ENCODE measurements at places on chromosomes 2 and 18.

GRCh38 chr2:134206573-134206972 lies 47.3 kb upstream of the MGAT5 start:
- peak; percentile 14 for DNase-seq

DNA sequence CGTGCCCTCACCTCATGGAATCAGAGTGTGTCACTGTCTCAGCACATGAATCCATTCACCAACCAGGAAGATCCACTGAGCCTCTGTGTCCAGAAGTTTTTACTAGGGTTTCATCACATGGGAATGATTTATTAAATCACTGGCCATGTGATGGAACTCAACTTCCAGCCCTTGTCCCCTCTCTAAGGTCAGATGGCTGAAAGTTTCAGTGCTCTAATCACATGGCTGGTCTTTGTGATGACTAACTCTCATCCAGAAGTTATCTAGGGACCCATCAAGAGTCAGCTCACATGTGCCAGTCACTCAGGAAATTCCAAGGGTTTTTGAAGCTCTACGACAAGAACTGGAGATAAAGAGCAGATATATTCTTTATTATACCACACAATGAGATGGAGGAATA lies 140.5 kb upstream of the GYPC start:
- DNase-seq, result no peak

- DNase-seq, result no peak
Observed at GRCh38 chr2:208607694-208608093, 201.1 kb downstream of the PTH2R start.

DNA sequence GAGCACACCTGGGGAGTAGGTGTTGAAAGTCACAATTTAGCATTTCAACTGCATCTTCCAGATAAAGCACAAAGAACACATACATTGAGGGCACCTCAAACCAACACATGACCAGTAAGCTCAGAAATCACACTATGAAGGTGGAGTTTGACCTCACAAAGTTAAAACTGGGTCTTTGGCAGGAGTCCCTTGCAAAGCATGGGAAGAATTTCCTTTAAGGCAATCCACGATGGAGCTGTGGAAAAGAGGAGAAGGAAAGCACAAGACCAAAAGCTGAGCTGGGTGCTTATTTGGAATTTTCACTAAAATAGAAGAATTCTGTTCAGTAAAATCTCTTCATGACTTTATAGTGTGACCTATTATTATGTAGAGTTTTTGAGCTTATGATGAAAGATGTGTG lies 212.9 kb upstream of the APCDD1 start:
- no peak for DNase-seq

DNA sequence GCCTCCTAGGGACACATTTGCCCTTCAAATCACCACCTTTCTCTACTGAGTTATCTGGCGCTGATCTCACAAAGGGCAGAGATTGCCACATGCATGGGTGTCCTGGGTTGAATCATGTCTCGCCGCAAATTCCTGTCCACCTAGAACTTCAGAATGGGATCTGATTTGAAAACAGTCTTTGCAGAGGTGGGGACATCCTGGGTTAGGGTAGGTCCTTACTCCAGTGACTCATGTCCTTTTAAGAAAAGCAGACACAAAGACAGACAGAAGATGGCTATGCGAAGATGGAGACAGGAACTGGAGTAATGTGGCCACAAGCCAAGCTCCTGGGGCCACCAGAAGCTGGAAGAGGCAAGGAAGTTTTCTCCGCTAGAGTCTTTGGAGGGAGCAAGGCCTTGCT lies 197.4 kb upstream of the SMIM21 start:
- DNase-seq, result no peak

GRCh38 chr2:157421964-157422363 lies 21.9 kb downstream of the CYTIP start:
- no peak for DNase-seq

- no peak for DNase-seq
Observed at GRCh38 chr2:28129955-28130695, 239.6 kb downstream of the BABAM2 start.

- no peak for DNase-seq
Observed at GRCh38 chr18:51330148-51330547, 132.7 kb upstream of the MEX3C start.

DNA sequence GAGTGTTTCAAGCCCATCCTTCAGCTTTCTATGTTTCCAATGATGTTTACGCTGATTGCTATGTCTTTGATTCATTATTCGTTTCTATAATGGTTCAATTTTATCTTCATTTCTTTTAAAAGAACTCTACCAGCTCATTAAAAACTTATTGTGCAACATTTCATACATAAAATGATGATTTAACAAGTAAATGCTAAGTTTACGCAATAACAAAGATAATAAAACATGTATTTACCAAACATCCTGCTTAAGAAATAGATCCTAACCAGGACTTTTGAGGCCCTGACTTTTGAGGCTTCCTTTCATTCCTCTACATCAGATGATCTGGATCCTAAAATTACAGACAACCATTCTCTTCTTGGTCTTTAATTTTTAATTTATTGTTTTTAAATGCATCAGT lies 86.5 kb upstream of the DLGAP1 start:
- DNase-seq, result no peak

Measured in activated naive CD8-positive, alpha-beta T cell treated with anti-CD3 and anti-CD28 coated beads for 36 hours (primary cell).